Mucosa of gallbladder (tissue), 1 donor: ENCODE measurements at places on chromosomes 4 and X. TPM values are rescaled to one million over a fixed set of nuclear protein-coding genes. Genes with fewer than 3 reads are reported as not detected.

DNA sequence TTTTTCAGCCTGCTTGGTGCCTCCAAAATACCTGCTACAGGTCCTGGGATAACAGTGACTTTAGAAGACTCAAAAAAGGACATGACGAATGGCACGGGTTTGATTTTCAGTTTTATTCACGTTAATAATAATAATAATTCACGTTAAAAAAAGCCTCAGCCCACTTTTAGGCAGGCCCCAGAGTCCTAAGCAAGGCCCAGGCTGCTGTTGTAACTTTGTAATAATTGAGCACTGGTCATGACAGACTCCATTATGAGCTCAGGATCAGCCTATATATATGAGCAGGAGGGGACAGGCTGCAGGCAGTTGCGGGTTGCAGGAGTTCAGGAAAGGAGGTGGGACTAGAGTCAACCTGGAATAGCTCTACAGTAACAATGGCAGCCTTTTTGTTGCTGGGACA, at the start of gene TMEM31:
TSS of gene TMEM31 (plus strand) at position 301 of the 400 bp plus-strand sequence. CDS start 1,350 bp downstream, outside the sequence.
- no peak for DNase-seq

GRCh38 chrX:3440981-3441380, 94.5 kb upstream of the MXRA5 start:
- no peak for DNase-seq

DNA sequence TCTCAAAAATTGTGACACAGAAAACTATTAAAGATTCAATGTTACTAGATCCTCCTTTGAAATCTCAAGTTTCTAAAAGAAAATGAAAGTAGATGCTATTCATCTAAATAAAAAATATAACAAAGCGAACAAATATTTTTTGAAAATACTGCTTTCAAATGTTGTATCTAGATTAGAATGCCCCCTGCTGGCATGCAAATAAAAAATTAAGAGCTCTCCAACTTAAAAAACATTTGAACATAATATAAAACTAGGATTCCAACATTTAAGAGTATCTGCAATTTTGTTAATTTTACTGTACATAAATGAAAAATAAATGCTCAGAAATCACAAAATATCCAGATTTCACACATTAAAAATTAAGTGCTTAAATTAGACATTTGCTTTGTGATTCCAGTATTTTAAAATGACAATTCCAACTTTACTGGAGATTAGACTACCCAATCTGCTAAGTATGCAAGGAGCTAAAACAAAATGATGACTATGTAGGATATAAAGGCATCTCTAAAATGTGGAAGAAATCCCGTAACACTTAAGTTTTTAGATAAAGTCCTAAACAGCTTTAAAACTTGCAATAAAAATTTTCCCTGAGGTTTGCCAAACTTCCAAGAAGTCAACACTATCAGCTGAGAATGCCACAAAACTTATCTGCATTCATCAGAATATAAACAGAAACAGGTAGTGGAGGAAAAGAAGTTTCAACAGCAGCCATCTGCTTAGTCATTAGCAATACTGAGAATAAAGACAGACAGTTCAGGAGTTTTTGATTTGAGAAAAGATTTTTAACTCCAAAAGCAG, 32.7 kb downstream of the DHX15 start:
- DNase-seq, result no peak

DNA sequence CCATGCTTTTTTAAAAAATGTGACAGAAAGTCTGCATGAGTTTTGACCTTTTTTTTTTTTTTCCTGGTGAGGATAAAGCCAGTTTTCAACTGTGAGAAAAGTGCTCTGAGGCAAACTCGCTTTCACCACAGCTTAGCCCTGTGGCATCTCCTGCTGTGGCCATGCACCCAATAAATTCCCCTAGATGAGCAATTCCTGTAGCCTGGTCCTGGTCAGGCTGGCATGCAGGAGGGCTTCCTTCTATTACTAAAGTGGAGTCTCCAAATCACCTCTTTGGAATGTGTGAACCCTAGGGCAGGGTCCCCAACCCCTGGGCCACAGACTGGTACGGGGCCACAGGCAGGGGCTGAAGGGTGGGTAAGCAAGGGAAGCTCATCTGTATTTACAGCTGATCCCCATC, 265.4 kb downstream of the RAPGEF2 start:
- no peak for DNase-seq

DNA sequence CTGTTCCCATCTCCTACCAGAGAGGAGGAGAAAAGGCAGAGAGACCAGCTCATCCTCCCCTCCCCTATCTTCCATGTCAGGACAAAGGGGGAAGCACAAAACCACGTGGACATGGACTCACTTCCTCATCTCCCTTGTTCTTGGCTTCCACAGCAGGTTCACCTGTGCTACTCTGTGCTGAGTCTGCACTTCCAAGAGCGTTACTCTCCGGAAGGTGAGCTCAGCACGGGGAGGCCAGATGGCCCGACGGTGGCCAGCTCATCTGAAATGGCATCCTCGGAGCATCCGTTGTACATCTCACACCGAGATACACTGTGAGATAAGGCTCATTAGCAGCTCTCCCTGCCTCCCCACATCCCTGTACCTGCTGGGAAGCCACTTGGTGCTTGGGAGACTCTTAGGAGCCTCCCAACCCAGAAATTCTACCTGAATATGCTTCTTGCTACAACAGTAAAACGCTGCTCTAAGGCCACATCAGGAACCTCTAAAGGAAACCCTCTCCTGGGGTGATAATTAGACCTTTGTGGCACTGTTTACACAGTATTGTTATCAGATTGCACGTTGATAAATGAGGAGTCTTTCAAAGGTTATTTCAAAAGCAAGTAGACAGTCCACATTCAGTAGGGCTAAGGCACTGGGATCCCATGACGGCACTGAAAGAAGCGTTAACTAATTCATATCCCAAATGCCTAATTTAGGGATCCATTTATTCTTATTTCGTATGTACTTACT, 19.4 kb downstream of the LGI2 start:
- DNase-seq, result no peak

Gene XK
- 2.8 TPM for total RNA-seq

DNA sequence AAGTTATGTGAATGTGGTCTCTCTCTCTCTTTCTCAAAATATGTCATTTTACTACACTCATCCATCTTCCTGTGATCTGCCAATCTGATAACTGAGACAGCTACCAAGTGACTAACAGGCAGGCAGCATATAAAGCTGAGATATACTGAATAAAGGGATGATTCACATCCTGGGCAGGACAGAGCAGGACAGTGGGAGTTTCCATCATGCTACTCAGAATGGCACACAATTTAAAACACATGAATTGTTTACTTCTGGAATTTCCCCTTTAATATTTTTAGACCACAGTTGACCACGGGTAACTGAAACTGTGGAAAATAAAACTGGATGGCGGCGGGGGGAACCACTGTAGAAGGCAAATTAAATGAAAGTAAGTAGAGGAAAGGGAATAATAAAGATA, 58.6 kb upstream of the DCTD start:
- DNase-seq, result no peak

DNA sequence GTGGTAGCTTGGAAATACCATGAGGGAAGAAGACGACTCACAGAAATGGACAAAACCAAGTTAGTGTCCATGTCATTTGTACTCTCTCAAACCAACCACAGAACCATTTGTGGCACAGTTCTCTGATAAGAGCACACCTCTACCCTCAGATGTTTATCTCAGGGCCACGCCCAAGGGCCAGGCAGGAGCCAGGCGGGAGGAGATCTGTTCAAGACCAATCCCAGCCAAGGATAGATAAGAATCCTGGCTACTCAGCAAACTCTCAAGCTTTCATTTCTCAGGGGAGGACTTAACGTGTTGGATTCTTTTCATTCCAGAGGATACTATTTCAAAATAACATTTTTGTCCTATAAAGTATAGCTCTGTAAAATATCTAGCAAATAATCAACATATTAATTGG, 95.0 kb downstream of the NYX start:
- DNase-seq, result no peak

DNA sequence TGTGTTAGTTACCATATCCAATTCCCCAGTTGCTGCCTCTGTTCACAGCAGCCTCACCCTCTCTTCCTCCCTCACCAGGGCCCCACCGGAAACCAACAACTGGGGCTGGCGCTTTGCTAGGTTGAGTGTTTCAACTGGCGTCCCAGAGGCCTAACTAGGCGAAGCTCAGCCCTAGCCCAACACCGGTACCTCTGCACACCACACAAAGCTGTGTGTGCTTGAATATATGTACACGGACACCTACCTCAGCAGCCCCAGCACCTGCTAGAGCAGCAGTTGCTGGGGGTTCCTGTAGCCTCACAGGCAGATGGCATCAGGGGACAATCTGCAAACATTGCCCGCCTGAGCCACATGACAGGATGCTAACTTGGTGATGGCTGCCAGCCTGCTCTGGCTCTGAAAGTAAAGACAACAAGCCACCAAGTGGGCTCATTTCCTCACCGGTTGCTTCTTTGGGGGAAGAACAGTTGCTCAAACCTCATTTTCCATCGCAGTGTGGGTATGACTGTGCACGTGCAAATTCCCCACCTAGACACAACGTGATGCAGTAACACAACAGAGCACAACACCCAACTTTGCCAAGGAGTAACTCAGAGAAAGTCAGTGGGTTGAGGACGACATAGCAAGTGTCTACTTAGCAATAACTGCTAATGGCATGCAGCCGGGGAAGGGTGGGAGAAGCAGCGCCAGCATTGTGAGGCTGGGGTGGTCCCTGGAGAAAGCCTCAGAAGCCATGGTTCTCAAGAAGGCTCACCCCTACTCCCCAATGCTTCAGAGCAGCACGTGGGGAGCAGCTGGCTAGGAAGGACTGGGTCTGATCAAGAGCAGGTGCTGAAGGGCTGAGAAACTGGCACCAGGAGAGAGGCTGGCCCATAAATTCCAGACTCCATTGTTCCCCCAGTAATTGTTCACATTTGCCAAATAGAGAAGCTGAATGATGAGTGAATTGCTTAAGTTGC, 139.5 kb downstream of the SH3KBP1 start:
- DNase-seq, result peak; percentile 10

GRCh38 chrX:12319003-12319519, 180.8 kb downstream of the FRMPD4 start:
- no peak for DNase-seq

Gene RHOXF2
- not detected for total RNA-seq

DNA sequence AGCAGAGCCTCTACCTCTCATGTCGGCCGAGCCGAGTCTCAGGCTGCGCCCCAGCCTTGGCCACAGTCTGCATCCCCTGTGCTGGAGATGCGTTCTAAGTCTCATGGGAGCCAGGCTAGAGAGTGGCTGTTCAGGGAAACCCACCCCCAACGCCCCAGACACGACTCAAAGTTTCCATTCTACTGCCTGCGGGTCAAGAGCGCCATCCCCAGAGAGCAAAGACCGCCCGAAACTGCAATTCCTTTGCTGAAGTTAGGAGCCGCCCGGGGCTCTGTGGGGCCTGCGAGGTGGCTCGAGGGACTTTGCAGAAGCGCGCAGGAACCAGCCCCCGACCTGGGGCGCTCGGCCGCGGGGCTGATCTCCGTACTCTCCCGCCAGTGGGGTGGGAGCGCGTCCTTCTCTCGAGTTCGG, 10.0 kb upstream of the ELF4 start:
- DNase-seq, result no peak

Gene HPSE
- total RNA-seq, result 5.9 TPM

DNA sequence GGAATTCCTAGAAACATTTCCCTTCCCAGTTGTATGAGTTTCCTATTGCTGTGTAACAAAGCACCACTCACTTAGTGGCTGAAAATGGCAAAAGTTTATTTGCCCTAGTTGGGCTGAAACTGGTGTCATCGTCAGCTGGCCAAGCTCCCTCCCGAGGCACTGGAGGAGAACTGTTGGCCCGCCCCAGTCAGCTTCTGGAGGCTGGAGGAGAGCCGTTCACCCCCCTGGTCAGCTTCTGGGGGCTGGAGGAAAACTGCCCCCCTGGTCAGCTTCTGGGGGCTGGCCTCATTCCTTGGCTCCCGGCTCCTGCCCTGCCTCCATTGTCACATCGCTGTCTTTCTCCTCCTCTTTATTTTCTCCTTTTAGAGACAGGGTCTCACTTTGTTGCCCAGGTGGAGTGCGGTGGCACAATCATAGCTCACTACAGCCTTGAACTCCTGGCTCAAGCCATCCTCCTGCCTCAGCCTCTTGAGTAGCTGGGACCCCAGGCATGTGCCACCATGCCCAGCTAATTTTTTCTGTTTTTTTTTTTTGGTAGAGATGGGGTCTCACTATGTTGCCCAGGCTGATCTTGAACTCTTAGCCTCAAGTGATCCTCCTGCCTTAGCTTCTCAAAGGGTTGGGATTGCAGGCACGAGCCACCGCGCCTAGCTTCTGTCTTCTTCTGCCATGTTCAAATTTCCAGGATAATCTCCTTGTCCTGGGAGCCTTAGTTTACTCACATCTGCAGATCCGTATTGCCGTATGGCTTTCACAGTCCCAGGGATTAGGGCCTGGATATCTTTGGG, 3.2 kb downstream of the RGS12 start:
- DNase-seq, result no peak
